ENCODE measurements at places on chromosomes 2 and 18. TPM values are rescaled to one million over a fixed set of nuclear protein-coding genes. Genes with fewer than 3 reads are reported as not detected.

The ALPG gene
- not detected for polyA plus RNA-seq

The NYAP2 gene
- 0.40 TPM for polyA plus RNA-seq

DNA sequence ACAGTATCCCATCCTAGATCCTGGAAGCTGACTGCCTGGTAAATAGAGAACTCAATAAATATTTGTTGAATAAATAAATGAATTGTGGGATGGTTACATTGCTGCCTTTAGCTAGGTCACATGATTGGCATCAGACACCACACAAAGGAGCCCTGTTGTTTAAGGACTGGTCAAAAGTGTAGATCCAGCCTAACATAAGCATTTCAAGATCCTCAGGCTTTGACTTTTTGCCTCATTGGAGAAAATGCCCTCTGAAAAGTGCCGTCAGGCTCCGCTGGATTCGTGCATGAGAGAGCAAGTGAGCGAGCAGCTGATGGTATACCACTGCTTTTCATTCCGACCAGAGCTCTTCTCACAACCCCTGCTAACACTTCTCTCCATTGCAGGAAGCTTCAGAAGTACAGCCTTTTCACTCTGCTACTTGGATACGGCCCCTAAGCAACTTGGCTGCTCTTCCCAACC is 1.3 kb upstream of the ZNF24 start:
- peak; percentile 38 for DNase-seq

GRCh38 chr18:6222271-6222670 is 192.4 kb downstream of the L3MBTL4 start:
- DNase-seq = no peak

The CDC42EP3 gene
- 11.8 TPM for polyA plus RNA-seq

DNA sequence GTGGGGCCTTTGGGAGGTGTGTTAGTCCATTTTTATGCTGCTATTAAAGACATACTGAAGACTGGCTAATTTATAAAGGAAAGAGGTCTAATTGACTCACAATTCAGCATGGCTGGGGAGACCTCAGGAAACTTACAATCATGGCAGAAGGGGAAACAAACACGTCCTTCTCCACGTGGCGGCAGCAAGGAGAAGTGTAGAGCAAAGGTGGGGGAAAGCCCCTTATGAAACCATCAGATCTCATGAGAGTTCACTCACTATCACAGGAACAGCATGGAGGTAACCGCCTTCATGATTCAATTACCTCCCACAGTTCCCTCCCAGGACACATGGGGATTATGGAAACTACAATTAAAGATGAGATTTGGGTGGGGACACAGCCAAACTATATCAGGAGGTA is 187.1 kb upstream of the OSR1 start:
- DNase-seq = no peak

GRCh38 chr2:56018267-56018666 is 94.7 kb upstream of the EFEMP1 start:
- DNase-seq = no peak

The SERPINB3 gene
- polyA plus RNA-seq = not detected

- no peak for DNase-seq
These were observed 15.5 kb upstream of the IHH start for GRCh38 chr2:219076253-219076652.

GRCh38 chr18:32776561-32776960 is 3.7 kb upstream of the KLHL14 start:
- DNase-seq = no peak

The MOCOS gene
- 3.8 TPM for polyA plus RNA-seq

DNA sequence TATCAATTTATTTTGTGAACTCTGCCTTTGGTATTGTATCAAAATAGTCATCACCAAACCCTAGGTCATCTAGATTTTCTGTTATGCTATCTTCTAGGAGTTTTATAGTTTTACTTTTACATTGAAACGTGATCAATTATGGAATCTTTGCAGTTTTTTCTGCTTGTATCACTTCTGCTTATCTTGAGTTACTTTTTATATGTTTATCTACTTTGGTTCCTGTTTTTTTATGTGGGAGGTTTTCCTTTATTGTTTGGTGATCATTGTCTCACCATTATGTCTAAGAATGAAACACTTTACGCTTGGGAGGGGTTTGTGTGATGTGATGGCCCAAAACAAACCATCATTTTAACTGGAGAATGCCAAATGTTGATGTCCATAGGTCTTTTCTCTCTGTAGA is 261.2 kb downstream of the SPAG16 start:
- no peak for DNase-seq

GRCh38 chr18:10814336-10814735 is 288.5 kb downstream of the NAPG start:
- DNase-seq = no peak

GRCh38 chr2:2831633-2832032 is 500.6 kb upstream of the MYT1L start:
- DNase-seq = no peak
